ENCODE measurements at places on chromosomes 6 and 20. TPM values are rescaled to one million over a fixed set of nuclear protein-coding genes. Genes with fewer than 3 reads are reported as not detected.

GRCh38 chr20:40865095-40865494 lies 163.5 kb upstream of the TOP1 start:
- no peak for DNase-seq

DNA sequence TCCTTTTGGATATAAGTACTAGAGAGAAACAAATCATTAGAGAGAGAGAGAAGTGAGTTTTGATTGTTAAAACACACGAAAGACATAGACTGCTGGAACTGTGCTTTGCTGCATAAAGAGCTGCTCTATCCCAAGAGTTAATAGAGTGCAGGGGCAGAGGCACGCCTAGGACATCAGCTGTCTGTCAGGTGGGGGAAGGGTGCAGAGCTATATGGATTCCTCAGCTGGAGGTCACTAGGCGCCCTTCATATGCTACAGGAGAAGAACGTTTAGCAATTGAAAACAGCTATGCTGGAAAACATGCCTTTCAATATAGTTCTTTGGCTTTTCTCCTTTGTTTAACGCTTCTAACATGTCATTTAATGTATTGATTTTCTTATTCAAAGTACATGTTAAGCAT lies 169.0 kb upstream of the MCHR2 start:
- no peak for DNase-seq

DNA sequence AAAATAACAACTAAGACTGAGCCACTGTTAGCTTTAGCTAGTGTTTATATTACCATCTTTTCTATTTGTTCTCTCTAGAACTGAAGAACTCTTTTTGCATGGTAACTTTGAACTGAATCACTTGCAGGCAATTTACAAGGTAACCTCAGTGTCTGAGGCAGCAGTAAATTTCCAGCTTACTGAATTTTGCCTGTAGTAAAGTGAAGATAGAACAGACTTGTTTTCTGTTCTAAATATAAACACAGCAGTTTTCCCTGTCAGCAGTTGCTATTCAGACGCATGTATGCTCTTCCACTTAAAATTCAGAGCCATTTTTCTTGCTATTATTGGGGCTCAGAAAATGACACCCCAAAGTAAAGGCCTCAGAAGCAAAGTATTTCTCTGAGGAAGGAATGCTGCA lies 974.0 kb upstream of the GJE1 start:
- DNase-seq, result no peak

GRCh38 chr6:137968455-137968804 lies 101.4 kb downstream of the TNFAIP3 start:
- no peak for DNase-seq

GRCh38 chr6:56756219-56756789 lies 113.6 kb upstream of the DST start:
- no peak for DNase-seq

DNA sequence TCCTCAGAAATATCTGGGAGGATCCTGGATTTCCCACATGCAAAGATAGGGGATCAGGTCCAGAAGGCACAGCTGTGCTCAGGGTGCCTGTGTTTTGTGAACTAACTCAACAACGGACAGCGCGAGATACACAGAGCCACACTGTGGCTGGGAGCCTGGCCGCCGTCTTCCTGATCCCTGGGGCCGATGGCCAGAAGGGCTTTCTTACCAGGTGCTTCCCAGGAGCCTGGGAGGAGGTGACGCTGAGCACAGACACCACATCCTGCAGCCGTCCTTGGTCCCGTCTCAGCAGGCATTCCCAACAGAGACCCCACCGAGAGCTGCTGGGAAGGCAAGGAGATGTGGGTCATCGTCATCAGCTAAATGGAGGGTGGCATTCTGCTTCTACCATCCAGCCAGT lies 144.6 kb upstream of the AFDN start:
- DNase-seq, result no peak

- DNase-seq, result no peak
These were observed 1.9 kb upstream of the NECAB3 start for GRCh38 chr20:33676121-33676520.

DNA sequence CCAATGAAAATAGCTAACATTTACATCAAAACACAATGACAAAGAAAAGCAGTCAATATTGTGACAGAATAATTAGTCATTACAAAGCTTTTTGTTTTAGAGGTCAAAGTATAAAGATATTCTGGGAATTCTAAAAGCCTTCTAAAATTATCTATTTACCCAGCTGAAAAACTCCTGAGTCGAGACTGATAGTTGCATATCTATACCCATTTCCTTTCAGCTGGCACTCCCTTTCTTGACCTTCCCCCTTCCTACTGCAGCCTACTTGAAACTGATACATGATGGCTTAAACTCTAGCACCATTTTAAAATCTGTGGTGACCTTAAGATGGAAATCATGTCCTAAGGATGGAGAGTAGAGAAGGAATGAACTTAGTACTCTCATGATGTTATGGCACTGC lies 38.6 kb downstream of the LMBRD1 start:
- DNase-seq, result no peak

DNA sequence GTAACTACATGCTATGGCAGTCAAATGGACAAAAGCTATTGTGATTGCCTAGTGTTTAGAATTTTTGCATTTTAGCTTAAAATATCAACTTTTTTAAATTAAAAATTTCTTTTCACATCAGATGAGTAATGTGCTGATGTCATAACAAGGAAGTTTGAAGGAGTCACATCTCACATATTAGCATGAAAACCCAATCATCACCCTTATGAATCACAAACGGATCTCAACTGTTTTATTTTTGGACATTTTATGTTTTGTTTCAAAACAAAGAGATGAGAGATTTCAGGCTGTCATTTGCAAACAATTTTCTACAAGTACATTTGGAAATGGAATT lies 53.6 kb upstream of the TRERF1 start:
- no peak for DNase-seq

PCMTD2 gene
- 44.9 TPM for polyA plus RNA-seq

- DNase-seq, result peak; percentile 46
These were observed 1.8 kb downstream of the REV3L start for GRCh38 chr6:111480988-111481822.

- no peak for DNase-seq
These were observed 632.7 kb upstream of the ID4 start for GRCh38 chr6:19204445-19204844.

- no peak for DNase-seq
These were observed 45.8 kb downstream of the CYP24A1 start for GRCh38 chr20:54127855-54128574.

DNA sequence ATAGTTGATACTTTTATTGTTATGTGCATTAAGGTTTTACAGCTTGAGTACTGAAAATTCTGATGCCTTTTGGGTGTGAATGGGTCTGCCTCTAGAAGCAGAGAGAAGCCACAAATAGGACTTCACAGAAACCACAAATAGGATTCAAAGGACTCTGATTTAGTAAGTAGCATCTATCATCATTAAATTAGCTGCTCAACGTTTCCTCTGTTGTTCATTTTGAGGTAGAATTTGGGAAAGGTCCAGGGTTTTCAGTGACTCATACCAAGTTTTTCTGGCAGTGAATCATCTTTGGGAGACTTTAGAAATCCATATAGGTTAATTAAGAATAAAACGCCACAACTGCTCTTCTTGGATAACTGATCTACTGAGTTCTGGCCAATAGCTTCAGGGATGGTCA lies 105.1 kb downstream of the PHF3 start:
- DNase-seq, result no peak

GRCh38 chr6:46058951-46059350 lies 43.3 kb upstream of the CLIC5 start:
- DNase-seq, result no peak

- DNase-seq, result no peak
These were observed 140.9 kb downstream of the GRIK2 start for GRCh38 chr6:101534386-101534785.

DNA sequence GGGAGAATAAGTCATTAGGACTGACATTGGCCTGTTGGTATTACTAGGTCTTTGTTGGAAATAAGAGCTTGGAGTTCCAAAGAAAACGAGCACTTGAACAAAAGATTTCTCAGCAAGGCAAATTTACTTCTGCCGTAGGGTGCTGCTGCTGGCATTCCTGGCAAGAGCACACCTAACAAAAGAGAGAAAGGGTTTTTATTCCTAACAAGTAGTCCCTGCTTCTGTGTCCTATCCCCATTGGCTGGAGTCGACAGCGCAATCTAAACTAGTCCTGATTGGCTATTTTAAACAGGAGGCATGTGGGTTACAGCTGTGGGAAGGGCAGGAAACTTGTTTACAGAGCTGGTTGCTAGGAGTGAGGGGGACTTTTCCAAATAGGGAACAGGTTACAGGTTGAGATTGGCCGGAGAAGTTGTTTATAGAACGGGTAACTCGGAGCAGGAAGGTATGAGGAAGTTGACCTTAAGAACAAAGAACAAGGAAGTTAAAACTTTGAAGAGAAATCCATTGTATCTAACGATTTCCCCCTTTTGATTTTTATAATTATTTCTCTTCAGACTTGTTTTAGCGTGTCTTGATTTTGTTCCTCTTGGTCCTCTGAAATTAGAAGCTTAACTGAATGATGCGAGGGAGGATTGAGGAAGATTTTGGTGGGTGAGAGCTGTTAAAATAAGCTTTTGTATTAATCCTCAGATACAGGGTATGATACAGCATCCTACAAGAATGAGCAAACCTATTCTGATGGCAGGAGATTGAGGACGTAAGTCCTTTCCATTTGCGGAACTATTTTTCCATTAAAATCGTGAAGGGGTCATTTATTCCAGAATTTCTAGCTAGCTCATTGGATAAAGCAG lies 3.4 kb upstream of the ZNFX1 start:
- DNase-seq, result no peak
